T-helper 1 cell (primary cell): ENCODE measurements at places on chromosomes 16 and 17.
A peak's percentile ranks its signal among the peaks of the same experiment; 100 is the strongest.

GRCh38 chr17:16243385-16243784 lies 26.4 kb downstream of the PIGL start:
- no peak for DNase-seq

- no peak for DNase-seq
Observed at GRCh38 chr16:2699791-2700600, 17.7 kb downstream of the KCTD5 start.

GRCh38 chr16:85128079-85128837 lies 16.0 kb upstream of the CIBAR2 start:
- no peak for DNase-seq

DNA sequence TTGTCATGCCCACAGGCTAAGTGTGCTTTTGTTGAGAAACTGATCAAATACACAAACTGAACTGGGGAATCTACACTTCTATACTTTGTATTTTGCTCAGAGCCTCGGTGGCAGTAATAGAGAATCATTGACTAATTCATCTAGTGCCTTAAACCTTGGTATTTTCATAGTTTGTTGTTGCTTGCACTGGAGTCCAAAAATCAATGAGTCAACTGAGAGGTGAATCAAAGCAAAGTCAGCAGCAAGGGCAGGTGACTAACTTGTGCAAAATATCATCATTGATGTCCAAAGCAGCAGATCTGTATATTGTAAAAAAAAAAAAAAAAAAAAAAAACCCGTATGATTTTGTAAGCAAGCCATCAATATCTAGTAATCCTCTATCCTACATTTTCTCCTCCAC lies 296.4 kb downstream of the MAP2K6 start:
- no peak for DNase-seq

DNA sequence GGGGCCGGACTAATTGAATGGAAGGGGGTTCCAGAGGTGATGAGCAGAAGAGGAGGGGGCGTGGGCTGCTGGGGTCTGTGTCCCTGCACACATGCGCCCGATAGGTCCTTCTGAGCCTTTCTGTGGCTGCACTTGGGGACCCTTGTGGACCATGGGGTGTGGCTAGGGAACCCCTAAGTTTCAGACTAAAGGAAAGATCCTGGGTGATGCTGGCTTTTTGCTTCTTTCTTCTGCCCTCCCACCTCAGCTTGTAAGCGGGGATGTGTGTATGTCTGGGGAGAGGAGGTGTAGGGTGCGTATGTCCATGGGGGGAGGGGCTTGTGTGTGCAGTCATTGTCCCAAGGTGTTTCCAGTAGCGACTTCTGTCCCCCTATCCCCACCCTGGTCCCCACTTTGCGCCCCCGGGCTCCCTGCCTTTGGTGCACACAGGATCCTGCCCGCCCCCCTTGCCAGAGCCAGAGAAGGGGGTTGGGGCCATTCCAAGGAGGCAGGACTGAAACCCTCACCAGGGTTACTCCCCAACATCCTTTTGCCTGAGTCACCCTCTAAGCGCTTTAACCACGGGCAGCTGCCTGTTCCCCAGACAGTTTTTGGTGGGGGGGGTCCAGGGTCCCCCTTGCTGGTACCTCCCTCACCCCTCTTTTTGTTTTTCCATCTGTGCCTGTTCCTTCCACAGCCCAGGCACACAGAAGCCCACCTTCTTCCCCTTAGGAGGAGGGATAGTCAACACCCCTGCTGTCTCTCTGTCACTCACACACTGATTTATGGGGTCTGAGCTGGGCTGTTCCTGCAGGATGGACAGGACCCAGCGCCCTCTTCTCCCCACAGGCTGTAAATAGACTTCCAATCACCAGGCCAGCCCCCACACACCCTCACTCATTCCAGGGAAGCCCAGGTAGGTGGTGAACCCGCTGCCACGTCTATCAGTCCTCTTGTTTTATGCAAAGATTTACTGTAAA lies 83.2 kb downstream of the ARHGAP23 start:
- DNase-seq: no peak

DNA sequence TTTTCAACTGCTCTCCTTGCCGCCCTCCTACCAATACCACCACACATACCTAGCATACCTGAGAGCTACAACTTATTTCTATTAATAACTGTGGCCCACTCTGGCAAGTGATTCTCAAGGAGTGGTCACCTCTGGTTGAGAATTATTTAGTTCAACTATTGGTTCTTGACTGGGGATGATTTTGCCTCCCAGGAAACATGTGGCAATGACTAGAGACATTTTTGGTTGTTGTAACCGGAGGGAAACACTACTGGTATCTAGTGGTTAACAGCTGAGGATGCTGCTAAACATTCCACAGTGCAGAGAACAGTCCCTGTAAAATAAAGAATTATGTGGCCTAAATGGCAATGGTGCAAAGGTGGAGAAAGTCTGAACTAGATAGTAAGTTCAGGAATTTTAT lies 96.7 kb downstream of the TRIM37 start:
- DNase-seq: no peak

GRCh38 chr17:15926039-15926740 lies 18.7 kb upstream of the ADORA2B start:
- no peak for DNase-seq

GRCh38 chr17:39755554-39756379 lies 18.0 kb downstream of the GRB7 start:
- peak; percentile 47 for DNase-seq

DNA sequence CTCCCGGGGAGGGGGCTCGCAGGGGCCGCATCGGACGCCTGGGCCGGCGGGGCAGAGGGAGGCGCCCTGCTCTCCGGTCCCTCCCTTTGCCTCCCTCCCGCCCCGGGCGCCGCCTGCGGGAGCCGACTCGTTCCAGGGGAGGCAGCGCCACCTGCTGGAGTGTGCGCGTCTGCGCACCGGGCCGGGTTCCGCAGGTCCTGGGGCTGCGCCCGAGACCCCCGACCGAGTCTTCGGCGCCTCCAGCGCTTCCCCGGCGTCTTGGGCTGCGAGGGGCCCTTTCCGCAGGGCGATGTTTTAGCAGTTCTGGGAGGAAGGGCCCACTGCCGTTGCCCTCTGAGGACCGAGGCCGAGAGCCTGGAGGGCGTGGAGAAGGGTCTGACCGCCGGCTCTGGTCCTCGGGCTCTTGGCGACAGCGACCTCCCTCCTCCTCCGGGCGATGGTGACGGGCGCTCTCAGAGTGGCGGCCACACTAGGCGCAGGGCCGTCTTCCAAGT lies 106.3 kb downstream of the SEC14L1 start:
- DNase-seq: peak; percentile 82

DNA sequence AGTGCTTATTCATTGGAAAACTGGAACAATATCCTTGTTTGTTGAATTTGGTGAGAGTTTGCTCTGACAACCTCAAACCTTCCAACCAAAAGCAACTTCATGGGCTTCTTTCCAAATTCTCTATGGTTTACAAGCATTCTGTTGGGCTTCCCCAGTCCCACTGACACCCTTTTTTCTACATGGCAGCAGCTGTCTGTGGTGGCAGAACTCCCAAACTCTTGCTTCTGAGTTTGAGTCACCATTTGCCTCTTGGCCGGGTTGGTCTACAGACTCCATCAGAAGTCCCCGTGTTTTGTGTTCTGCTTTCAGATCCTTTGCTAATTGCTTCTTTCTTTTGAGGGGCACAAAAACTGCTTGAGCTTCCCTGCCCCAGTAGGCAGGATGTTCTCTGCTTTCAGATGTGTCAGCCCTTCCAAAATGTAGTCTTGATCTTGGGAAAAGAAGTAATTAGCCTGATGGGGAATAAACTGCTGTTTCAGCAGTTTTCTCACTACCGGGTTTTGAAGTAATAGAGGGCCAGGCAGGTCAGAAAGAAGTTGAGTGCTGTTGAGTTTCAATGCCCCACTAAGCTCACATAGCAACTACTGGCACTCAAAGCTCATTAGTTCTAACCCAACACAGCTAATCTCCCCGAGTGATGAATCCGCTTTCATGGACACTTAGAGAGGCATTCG lies 80.7 kb downstream of the HS3ST3A1 start:
- DNase-seq: no peak

- peak; percentile 58 for DNase-seq
Observed at GRCh38 chr17:78128551-78129350, at the start of gene TMC6. TMC6 (minus strand) TSS chr17:78128755; CDS start chr17:78126832, 1,923 bp downstream.

DNA sequence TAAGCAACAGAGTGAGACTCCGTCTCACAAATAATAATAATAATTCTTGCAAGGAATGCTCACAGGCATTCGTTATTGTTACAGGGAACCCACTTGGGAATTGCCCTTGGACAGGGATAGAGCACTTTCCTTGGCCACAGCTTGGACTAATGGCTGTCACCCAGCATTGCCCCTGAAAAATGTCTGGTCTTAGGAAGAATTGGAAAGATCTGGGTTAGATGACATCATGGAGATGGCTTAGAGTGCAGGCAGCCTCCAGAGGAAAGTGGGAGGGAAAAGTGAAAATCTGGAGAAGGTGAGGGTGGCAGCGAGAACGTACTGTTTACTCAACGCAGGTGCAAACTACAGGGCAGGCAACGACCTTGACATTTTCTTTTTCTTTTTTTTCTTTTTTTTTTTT lies 59.3 kb upstream of the MRTFB start:
- no peak for DNase-seq

GRCh38 chr16:27826893-27827289 lies 236.6 kb downstream of the GSG1L start:
- DNase-seq: no peak

- DNase-seq: no peak
Observed at GRCh38 chr16:8996891-8997290, 33.2 kb upstream of the USP7 start.

DNA sequence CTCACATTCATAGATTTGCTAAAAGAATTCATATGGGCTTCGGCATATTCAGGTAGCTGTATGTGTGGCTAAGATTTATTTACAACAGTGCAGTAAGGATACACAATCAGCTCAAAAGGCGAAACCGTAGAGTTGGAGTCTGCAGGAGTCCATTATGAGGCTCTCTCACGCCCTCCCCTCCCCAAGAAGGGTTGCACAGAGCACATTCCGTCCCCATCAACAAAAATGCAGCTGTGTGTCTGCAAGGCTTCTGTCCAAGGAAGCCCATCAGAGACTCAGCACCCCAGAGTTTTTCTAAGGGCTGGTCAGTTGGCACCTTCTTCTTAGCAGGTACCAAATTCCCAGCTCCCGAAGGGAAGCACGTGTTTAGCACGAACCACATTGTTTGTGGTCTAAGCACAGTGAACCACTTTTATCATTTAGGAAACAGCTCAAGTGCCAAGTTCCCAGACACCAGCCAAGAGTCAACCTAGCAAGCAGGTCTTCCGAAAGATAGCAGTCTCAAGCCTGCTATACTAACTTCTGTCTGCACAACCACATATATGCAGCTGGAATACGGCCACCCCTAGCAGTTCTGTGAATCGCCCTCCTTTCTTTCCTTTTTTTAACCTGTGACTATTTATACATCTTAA lies 28.5 kb upstream of the MEAK7 start:
- no peak for DNase-seq

GRCh38 chr17:48478224-48479013 lies 48.4 kb upstream of the SKAP1 start:
- no peak for DNase-seq

DNA sequence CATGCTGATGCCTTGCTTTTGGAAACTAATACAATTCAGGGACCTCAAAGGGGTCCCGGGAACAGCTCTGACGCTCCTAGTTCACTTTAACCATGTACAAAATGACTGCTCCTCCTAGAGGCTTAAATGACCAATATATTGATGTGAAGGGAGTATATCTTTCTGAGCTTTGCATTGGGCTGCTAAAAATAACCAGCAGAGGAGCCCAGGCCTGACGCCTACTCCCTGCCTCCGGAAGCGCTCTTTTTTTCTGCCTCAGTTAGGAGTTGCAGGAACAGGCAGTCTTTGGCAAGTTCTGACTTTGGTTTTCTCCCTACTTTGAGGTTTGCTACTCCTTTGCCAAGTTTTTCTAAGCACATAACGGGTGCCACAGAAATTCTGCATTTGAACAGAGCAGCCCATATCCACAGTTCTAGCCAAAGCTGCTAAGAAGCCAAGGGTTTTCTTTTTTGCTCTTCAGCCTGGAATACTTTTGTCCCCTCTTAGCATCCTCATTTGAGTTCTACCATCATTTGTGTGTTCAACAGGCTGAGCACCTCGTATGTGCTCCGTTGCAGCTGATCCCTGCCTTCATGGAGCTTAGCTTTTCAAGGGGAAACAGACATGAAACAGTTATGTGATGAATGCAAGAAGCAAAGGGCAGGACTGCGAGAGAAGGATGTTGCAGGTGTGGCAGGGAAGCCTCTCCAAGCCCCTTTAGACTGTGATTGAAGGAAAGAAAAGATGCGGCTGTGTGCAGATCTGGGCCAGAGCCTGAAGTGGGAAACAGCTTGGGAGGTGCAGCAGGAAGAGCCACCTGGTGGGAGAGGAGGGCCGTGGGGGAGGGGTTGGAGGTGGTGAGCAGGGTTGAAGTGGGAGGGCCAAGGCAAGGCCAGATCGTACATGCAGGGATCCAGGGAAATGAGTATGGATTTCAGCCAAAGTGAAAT lies 2.8 kb upstream of the NAGPA start:
- no peak for DNase-seq

- no peak for DNase-seq
Observed at GRCh38 chr16:89142474-89143195, 28.9 kb upstream of the CDH15 start.

DNA sequence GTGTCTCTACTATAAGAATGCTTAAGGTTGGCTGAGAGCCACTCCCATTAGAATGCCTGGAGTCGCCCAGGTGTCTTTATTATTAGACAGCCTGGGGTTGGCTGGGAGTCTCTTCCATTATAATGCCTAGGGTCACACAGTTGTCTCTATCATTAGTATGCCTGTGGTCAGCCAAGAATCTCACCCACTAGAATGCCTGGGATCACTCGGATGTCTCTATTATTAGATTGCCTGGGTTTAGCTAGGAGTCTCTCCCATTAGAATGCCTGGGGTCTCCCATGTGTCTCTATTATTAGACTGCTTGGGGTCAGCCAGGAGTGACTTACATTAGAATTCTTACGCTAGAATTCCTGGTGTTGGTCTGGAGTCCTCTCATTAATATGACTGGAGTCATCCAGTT lies 2255.3 kb downstream of the TP53TG3F start:
- no peak for DNase-seq

DNA sequence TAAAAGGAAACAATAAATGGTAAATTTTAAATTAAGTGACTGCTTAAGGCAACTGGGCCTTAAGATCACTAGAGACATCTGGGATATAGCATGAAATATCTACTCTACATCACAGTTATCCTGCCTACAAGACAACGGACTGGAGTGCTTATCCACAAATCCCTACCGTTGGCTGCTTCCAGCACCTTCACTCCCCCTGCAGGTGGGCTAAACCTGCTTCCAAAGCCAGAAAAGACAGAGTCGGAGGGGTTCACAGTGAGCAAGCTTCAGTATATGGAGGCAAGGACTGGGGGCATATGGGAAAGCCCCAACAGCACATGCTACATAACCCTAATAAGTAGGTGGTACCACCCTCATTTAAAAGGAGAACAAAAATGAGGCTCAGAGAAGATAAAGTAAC lies 45.3 kb downstream of the GRIN2A start:
- DNase-seq: no peak

DNA sequence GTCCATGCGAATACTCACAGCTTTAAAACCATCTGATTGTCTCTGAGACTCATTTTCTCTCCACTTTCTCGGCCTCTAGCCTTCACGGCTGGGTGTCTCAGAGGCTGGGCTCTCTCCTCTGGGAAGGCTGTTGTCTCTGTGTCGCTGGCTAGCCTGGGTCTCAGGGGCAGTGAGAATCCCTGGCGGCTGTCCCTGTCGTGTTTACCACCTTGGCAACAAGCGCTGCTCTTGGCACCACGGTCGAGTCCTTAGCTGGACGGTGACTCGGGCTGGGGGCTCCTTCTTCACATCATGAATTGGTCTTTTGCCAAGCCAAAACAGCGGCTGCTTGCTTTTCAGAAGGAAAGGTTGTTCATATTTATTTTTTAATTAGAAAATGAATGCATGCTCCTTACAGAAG lies 81.1 kb downstream of the MSI2 start:
- no peak for DNase-seq

- no peak for DNase-seq
Observed at GRCh38 chr17:76365256-76365903, 11.7 kb upstream of the PRPSAP1 start.
